ENCODE measurements at places on chromosomes 5 and 9.

GRCh38 chr9:86122311-86122710 is 23.0 kb upstream of the GOLM1 start:
- no peak for DNase-seq

- no peak for DNase-seq
Observed at GRCh38 chr5:128035689-128036088, 47.9 kb upstream of the SLC12A2 start.

- DNase-seq, result peak; percentile 43
Observed at GRCh38 chr5:84362061-84362720, 22.5 kb downstream of the EDIL3 start.

GRCh38 chr9:98916660-98917059 is 27.0 kb upstream of the COL15A1 start:
- DNase-seq, result no peak

DNA sequence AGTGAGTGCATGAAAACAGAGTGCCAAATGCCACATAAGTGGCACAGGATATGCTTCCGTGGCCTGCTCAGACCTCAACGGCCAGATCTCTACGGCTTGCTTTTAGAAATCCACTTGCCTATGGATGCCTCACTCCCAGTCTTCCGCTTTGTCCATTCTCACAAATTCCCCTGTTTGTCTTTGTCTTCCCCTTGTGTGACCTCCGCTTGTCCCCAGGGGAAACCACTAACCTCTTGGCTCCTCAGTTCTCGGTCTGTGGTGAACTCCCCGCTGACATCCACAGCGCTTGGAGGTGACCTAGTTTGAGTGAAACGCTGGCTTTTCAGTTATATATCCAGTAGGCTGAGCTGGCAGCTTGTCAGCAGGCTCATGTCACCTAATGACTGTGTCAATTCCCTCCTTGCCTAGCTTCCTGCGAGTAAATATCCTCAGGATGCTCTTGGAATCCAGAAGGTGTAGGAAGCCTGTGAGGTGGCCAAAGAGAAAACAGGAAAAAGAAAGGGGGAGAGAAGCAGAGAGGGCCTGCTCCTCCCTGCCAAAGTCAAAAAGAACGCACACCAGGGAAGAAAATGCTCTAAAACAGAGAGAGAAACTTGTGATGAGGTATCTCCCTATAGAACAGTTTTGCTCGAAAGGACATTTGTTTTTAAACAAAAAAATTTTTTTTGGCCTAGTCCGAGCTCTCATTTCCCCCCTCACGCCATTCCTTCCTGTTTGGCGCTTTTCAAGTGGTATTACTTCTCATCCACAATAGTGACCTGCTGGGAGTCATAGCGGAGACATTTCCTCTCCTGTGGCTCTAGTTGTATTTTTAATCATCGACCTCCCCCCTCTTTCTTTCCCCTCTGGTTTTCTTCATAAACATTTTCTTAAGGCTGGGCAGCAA is 101.6 kb upstream of the SPRY4 start:
- no peak for DNase-seq

GRCh38 chr9:107932046-107932445 is 442.5 kb upstream of the KLF4 start:
- DNase-seq, result no peak

DNA sequence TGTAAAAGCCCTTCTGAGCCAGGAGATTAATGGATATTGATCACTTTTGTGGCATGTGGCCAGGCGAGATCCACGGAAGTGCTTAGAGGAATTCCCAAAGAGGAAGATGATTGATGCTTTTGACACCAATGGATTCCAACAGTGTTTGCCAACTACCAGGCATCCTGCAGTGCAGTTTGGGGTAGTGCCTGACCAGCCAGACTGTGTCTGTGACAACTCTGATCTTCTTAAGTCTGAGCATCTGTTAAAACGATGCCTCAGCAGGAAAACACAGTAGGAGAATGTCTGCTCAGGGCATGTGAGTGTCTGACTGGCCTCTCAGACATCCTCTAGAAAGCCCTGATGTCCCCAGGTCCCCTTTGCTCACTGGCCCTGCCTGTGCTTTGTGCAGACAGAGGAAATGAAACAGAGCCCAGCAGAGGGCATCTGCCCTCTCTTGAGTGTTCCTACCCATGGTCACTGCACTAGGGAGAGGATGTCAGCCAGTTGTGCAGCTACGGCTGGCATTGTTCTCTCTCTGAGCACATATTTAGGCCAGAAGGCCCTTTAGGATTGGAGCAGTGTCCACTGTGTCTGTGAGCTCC is 57.0 kb downstream of the TRPC7 start:
- no peak for DNase-seq

- no peak for DNase-seq
Observed at GRCh38 chr9:115034801-115035200, 83.2 kb downstream of the TNC start.

DNA sequence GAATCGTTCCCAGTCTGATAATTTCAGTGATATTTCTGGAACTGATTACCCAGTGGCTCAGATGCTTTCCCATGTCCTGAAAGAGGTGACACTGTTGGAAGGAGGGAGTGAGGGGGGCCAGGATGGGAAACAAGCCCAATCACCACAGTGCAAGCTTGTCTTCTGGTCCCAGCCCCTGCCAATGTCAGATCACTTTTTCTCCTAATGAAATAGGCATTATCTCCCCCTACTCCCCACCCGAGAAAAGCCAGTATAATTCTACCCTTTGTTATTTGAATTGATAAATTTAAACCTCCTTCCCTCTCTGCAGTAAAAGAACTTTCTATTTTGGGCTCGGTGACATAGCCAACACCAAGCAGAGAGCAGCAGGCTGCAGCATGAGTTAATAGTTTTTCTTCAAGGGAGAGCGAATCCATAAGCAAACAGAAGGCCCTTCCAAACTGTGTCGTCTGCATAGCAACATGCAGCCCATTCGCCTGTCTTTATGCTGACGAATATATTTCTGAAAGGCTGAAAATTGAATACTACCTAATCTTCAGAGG is 14.6 kb upstream of the PPP2CA start:
- peak; percentile 51 for DNase-seq

DNA sequence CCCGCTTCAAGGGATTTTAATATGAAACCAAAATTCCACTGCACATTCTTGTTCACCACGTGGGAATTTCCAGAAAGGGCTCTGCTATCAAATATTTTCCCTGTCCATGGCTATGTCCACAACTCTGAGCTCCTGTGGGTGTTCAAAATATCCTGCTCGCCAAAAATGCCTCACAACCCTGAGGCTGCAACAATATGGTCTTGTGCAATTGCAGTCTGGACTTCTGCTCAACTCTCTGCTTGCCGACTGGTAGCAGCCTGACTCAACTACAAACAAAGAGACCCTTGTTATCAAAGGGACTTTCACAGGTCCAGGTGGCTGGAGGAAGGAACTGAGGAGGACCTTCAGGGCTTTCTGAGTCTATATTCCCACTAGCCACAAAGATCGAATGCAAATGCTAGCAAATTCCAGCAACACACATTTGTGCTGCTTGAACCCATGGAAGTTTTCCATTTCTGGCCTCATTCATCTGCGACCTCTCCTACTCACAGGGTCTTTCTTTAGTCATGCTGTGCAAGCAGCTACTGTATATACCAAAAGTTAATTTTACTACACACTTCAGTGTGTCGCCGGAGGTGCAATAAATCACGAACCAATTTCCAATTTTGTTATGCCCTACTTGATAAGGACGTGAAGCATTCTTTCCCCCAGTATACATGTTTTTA is 169.2 kb upstream of the SLC30A5 start:
- DNase-seq, result no peak

DNA sequence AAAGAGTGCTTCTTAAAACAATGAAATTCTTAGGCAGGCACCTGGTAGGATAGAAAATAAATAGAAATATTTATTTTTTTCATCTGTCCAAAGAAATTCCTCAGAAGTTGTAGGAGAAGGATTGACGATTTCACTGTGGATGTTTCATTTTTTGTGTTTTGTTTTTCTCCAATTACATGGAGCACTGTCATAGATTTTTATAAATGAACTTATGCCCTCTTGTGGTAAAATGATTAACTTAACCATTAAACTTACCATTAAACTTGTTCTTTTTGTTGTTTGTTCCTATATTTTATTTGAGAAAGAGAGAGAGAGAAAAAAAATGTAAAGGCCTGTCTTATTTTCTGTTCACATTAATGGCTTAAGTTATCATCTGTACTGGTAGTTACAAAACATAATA is 339.2 kb downstream of the PRR16 start:
- DNase-seq, result peak; percentile 8

- DNase-seq, result peak; percentile 3
Observed at GRCh38 chr5:36202521-36202961, 39.2 kb downstream of the NADK2 start.
